COR-L47 (cell line): ENCODE measurements at places on chromosomes 4 and X.

GRCh38 chr4:23747281-23747735, 142.5 kb downstream of the PPARGC1A start:
- no peak for DNase-seq

DNA sequence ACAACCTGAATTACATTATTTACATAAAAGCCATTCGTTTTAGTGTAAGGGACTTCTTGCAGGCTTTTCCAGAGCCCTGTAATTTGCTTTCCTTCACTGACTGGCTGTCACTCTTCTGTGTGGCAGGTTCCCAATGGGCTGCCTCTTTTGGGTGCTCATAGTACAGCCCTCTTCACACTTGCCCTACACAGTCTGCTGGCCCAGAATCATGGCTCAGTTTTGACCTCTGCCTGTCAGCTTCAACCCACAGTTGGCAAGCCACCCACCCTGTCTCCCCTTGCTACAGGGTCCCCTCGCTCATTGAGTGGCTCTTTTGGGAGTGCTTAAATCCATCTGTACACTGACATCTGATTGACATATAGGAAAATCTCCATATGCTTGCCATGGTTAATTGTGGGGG, 97.9 kb downstream of the GBA3 start:
- DNase-seq, result no peak

- DNase-seq, result no peak
Measured at GRCh38 chr4:4254666-4255065, 6.6 kb upstream of the TMEM128 start.

- no peak for DNase-seq
Measured at GRCh38 chr4:55938481-55938880, 10.3 kb upstream of the CEP135 start.

DNA sequence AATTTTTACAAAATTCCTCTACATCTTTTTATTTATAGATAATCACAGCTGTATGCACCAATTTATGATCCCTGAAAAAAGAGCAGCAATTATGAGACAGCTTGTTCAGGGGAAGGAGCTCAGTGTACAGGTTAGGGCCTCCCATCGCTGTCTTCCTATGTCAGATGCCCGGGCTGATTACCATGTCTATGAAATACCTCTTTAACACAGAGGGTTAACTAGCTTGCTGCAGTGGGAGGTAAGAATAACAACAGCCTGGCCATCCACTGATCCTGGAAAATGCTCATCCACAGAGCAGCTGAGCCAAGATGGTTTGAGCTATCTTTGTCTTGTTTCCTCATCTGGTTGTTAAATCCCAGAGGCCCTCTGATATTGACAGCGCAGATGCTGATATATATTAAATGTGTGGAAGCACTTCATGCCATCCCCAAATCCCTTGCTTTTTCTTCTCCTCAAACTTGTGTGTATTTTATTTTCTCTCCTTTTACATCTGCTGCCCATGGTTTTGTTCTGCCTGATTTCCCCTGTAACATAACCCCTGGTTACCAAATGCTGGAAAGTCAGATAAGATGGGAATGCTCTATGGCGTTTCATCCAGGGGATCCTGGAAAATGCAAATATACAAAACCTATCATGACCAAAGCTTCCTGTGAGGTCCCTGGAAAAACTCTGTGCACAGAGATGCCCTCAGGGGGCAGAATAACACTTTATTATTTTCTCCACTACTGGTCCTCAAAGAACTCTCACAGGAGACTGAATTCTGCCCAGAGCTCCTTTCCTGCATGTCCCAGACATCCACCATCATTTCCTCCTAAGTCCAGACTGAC, 85.8 kb upstream of the PUDP start:
- no peak for DNase-seq

GRCh38 chrX:65731684-65732289, 64.3 kb downstream of the MSN start:
- no peak for DNase-seq

- no peak for DNase-seq
Measured at GRCh38 chrX:118865231-118865630, 41.6 kb downstream of the ZCCHC12 start.

DNA sequence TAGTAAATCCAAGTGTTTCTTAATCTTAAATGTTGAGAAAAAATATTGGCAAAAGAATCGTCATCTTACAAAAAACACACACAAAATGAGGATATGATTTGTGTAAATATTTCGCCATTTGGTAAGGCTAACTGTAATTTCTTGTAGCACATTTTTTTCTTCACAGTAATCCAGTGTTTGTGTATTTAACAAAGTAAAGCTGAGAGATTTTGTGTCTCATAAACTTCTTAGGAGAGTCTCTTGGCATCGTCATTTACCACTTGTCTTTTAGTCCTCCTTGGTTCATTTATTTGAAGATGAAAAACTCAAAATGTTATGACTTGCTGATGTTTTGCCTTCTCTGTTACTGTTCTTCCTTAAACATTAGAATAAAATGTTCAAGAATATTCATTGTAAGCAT, 326.7 kb upstream of the PITX2 start:
- DNase-seq, result no peak

GRCh38 chr4:150082241-150082640, 4.0 kb downstream of the DCLK2 start:
- no peak for DNase-seq

GRCh38 chr4:6562931-6563901, 11.8 kb upstream of the MAN2B2 start:
- peak; percentile 39 for DNase-seq

DNA sequence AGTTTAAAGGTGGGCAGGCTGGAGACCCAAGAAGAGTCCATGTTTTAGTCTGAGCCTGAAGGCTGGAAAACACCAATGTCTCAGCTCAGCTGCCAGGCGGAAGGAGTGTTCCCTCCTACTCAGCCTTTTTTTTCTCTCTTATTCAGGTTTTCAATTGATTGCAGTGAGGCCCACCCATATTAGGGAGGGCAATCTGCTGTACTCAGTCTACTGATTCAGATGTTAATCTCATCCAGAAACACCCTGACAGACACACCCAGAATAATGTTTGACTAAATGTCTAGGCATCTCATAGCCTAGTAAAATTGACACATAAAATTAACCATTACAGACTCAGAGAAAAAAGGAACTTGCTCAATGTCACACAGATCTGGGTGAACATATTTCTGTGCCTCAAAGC, 347.1 kb downstream of the GBA3 start:
- no peak for DNase-seq

GRCh38 chr4:132866616-132867015, 282.5 kb upstream of the PCDH10 start:
- DNase-seq, result no peak

- DNase-seq, result peak; percentile 38
Measured at GRCh38 chr4:182916483-182917181, 554 bp downstream of the DCTD start.

- no peak for DNase-seq
Measured at GRCh38 chr4:54879576-54879975, 221.8 kb downstream of the KIT start.

DNA sequence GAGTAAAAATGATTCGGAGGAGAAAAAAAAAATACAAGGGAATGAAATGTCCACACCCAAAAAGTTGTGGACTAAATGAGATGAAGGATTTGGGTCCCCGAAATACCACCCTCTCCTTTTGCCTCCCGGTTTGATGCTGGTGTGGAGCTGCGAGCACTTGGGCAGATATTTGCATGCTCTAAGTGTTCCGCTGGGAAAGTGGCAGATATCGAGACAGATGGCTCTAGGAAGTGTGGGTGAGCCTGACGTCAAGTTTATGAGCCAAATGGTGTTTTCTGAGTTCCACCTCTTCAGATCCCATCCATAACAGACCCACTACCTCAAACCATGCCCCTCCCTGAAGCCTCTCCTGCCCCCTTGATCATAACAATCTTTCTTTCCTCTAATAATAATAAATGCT, 228.6 kb downstream of the QDPR start:
- DNase-seq, result no peak

DNA sequence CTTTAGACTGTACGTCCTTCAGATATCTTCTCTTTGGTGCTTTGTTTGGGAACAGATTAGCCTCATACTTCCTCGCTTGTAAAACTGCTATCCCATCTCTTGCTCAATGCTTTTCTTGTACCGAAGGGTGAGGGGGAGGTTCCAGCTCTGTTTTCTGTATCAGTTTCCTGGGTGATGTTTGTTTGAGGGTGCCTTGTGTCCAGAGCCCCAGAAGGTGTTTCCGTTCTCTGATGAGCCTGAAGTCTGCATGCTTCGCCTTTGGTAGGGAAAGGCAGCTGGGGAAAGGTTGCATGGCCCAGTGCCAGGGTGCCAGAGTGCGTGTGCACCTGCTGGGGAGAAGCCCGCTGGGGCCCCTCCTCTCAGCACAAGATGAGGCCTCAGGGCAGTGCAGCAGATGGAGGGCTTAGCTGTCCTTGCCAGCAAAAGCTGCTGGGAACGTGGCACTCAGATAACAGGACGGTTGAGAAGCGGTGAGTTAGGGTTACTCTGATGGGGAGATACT, 73.7 kb downstream of the TBL1X start:
- DNase-seq, result peak; percentile 67

- no peak for DNase-seq
Measured at GRCh38 chr4:33429971-33430370, 2709.8 kb downstream of the PCDH7 start.

DNA sequence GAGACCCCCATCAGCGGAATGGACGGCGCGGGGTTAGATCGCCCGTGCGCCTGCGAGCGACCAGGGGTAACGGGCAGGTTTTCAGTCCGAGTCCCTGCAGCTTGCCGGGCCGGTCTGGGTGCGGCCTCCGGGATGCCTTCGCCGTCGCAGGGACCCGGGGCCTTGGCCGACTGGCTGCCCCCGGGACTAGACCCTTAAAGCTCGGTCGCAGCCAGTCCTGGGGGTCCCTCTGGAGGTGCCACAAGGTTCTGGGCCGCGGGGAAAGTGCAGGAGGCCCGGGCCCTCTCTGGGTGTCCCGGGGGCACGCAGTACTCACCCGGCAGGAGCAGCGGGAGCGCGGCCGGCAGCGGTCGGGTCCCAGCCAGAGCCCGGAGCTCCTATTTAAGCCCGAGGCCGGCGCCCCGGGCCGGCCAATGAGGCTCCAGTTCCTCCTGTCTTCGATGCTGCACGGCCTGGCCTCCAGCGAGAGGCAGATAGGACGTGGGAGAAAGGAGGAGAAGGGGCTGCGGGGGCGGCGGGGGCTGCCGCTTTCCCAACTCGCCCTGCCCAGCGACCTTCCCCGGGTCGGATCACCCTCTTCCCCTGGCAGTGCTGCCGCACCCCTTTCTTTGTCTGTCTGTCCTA, at the start of gene SPON2:
TSS of gene SPON2 (minus strand) at position 356 of the 624 bp plus-strand sequence.
- no peak for DNase-seq

DNA sequence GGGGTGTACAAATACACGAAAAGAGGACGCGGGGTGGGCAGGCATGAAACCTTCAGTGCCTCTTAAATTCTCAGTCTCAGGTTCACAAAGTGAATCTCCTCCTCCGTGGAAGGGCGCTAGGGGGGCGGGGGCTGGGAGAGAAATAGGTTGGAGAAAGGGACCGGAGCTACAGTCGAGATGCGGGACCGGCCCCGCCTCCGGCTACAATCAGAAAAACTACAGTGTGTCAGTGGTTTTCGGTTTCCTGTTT, 3.4 kb downstream of the MAML3 start:
- DNase-seq, result no peak

GRCh38 chr4:184255871-184256642, 38.4 kb upstream of the ENPP6 start:
- DNase-seq, result no peak

DNA sequence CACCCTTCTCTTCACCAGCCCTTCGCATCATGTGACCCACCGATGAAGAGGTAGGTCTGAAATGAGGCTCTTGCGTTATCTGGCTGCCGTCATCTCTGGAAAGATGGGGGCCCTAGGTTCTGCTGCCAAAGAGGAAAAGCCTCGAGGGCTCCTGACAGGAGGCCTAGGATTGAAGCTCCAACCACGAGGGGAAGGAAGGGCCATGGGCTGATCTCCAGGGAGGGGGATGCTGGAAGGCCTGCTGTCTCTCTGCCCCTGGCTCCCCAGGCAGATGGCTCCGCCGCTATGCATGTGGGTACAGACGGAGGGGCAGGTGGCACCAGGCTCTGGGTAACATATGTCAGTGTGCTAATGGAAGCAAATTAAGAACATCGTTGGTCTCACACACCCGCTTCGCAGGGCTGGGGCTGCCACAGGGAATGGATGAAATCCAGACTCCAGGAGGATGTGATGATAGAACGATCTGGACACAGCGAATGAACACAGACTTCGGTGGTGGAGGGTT, 44.9 kb downstream of the AFAP1 start:
- DNase-seq, result no peak

DNA sequence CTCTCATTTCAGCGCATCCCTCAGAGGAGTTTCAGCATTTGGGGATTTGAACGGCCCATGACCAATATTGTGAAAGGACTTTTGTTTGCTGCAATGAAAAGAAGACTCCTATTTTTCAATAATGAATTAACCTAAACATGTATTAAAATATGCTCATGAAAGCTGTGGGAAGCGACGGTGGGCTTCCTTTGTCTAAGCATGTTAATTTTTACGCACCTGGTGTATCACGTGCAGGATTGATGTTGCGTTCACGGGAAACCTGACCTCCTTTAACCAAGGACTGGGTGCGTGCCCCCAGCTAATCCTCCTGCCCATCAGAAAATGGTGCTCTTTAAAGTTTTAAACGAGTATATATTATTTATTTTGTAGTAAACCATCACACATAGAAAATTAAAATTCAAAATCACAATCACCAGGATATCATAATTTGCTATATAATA, 590 bp upstream of the CCDC110 start:
- no peak for DNase-seq

- no peak for DNase-seq
Measured at GRCh38 chr4:94711635-94712034, 46.1 kb upstream of the BMPR1B start.
